ENCODE measurements at places on chromosomes 3 and 15. TPM values are rescaled to one million over a fixed set of nuclear protein-coding genes. Genes with fewer than 3 reads are reported as not detected.
A peak's percentile ranks its signal among the peaks of the same experiment; 100 is the strongest.

DNA sequence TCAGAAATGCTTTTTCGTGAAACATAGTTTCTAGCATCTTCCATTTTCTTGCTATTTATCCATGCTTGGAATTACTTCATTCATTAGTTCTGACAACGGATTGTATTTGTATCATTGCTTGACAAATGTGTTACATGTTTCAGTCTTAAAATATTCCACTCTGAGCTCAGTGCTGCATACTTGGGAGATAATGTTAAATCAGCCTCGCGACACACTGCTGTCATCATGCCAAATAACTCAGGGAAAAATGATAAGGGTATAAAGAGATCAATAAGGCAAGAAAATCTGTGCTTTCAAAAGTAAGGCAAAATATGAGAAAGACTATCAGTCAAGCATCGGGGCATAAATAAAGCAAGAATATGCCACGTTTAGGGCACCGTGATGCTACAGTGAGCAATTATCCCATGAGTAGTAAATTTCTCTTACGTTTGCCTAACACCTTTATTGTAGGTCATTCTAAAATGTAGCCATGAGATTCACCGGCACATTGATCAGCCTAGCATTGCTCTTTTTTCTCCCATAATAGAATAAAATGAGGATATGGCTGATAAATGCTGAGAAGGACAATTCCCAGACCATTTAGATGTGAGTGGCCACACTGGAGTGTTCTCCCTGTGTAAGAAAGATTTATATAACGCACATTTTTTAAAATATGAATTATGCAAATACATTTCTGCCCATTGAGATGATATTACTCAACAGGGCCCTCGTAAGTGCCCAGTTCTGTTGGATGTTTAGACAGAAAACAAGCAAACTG is 133.8 kb downstream of the RBMS3 start:
- DNase-seq: no peak
- no peak overlapping the region for H3K4me3 ChIP-seq
- no peak overlapping the region for H3K27ac ChIP-seq
- H3K4me1 ChIP-seq: no peaks in the 10 kb centered on the region
- H3K36me3 ChIP-seq: no peaks in the 10 kb centered on the region

- H3K4me1 ChIP-seq: no peaks in the 10 kb centered on the region
- H3K27ac ChIP-seq: no peak overlapping the region
- no peak for DNase-seq
- no peak overlapping the region for H3K4me3 ChIP-seq
- H3K36me3 ChIP-seq: no peaks in the 10 kb centered on the region
- no peaks in the 10 kb centered on the region for H3K27me3 ChIP-seq
These were observed 112.5 kb downstream of the ZIC1 start for GRCh38 chr3:147521646-147522045.

- DNase-seq: no peak
- H3K4me3 ChIP-seq: no peak overlapping the region
These were observed 485.7 kb upstream of the ZNF385D start for GRCh38 chr3:22236490-22237270.

GRCh38 chr15:97838606-97839210 is 121.8 kb upstream of the ARRDC4 start:
- DNase-seq: no peak
- no peaks in the 10 kb centered on the region for H3K27me3 ChIP-seq
- H3K36me3 ChIP-seq: no peaks in the 10 kb centered on the region
- H3K27ac ChIP-seq: no peak overlapping the region
- H3K4me3 ChIP-seq: no peak overlapping the region

GRCh38 chr3:192959773-192960172 is 42.1 kb upstream of the MB21D2 start:
- DNase-seq: no peak
- H3K27ac ChIP-seq: no peak overlapping the region
- no peaks in the 10 kb centered on the region for H3K4me1 ChIP-seq
- H3K36me3 ChIP-seq: no peaks in the 10 kb centered on the region

DNA sequence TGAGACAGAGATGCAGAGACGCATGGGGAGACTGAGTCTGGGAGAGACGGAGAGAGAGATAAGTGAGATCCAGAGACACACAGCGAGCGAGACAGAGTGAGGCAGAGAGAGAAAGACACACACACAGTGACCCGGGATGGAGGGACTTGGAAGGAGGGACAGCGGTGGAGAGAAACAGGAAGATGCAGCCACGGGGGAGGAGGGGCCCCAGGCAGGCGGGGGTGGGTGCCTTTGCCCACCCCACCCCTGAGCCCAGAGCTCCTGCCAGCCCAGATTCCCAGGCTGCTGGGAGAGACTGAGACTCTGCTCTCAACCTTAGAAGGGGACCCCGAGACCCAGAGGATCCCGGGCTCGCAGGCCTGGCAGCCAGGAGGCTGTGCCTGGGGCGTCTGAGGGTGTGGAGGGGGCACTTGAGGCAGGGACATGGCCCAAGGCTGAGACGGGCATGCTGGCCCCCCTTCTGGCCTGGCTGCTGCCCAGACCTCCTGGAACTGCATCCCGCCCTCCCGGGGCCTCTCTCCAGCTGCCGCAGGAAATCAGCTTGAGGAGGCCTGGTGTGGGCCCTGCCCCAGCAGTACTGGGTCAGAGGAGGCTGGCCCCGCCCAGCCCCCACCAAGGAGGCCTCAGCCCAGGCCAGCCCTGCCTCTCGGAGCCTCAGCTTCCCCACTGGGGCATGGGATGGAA is 18.1 kb downstream of the H1-8 start:
- no peaks in the 10 kb centered on the region for H3K36me3 ChIP-seq
- no peak overlapping the region for H3K4me3 ChIP-seq
- no peak overlapping the region for H3K27ac ChIP-seq
- H3K4me1 ChIP-seq: no peaks in the 10 kb centered on the region
- DNase-seq: no peak
- H3K27me3 ChIP-seq: no peaks in the 10 kb centered on the region

- no peak overlapping the region for H3K27ac ChIP-seq
- H3K4me1 ChIP-seq: no peaks in the 10 kb centered on the region
- no peaks in the 10 kb centered on the region for H3K27me3 ChIP-seq
- H3K36me3 ChIP-seq: no peaks in the 10 kb centered on the region
- no peak for DNase-seq
- no peak overlapping the region for H3K4me3 ChIP-seq
These were observed 352.6 kb upstream of the NDN start for GRCh38 chr15:24039683-24040082.

- H3K4me3 ChIP-seq: no peak overlapping the region
- DNase-seq: no peak
- H3K36me3 ChIP-seq: no peaks in the 10 kb centered on the region
- H3K27me3 ChIP-seq: no peaks in the 10 kb centered on the region
These were observed 42.7 kb upstream of the IL12A start for GRCh38 chr3:159945930-159946329.

GRCh38 chr3:181631901-181632300 is 79.8 kb upstream of the SOX2 start:
- H3K27me3 ChIP-seq: no peaks in the 10 kb centered on the region
- no peaks in the 10 kb centered on the region for H3K36me3 ChIP-seq
- H3K4me3 ChIP-seq: no peak overlapping the region
- H3K4me1 ChIP-seq: no peaks in the 10 kb centered on the region

DNA sequence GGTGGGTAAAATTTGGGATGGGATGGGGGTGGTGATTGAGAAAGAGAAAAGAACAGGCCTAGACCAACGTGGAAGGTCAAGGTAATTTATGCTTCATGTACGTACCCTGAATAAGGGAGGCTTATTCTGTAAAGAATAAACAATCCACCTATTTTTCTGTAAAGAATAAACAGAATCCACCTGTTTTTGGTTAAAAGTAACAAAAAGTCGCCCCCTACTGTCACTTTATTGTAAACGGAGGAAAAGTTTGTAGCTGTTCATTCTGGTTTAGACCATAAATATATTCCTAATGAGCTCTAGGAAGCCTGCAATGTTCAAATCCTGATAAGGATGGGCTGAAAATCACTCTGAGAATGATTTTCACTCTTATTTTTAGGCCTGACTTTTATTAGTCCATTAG is 23.5 kb upstream of the SQOR start:
- no peaks in the 10 kb centered on the region for H3K4me1 ChIP-seq
- H3K27ac ChIP-seq: no peak overlapping the region
- H3K36me3 ChIP-seq: peaks cover 18% of the 10 kb centered on the region
- no peak overlapping the region for H3K4me3 ChIP-seq

DNA sequence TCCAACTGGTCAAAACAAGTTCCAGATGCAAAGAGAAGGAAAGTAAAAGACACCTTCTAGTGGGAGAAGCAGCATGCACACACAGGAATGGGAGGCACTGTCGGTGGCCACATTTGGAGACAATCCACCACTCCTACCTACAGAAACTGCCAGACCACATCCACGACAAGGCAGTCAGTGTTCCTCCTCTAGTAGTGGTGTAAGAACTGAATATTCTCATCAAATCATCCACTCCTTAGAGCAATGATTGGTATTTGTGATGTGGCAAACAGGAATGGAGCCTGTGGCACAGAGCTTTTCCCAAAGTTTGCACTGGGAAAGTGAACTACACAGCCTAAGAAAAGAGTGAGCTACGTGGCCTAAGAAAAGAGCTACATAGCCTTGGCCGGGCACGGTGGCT is 5.1 kb upstream of the SPINT1 start:
- no peak overlapping the region for H3K27ac ChIP-seq
- no peaks in the 10 kb centered on the region for H3K36me3 ChIP-seq
- H3K27me3 ChIP-seq: peaks cover 19% of the 10 kb centered on the region

GRCh38 chr15:75455424-75455981 is 4.0 kb upstream of the SIN3A start:
- no peaks in the 10 kb centered on the region for H3K36me3 ChIP-seq
- H3K4me1 ChIP-seq: peaks cover 5% of the 10 kb centered on the region
- H3K4me3 ChIP-seq: peak overlapping the region; percentile 96
- no peaks in the 10 kb centered on the region for H3K27me3 ChIP-seq

GRCh38 chr15:74414603-74415338 is 19.0 kb downstream of the SEMA7A start:
- H3K36me3 ChIP-seq: peaks cover 27% of the 10 kb centered on the region
- H3K27ac ChIP-seq: no peak overlapping the region
- DNase-seq: no peak

DNA sequence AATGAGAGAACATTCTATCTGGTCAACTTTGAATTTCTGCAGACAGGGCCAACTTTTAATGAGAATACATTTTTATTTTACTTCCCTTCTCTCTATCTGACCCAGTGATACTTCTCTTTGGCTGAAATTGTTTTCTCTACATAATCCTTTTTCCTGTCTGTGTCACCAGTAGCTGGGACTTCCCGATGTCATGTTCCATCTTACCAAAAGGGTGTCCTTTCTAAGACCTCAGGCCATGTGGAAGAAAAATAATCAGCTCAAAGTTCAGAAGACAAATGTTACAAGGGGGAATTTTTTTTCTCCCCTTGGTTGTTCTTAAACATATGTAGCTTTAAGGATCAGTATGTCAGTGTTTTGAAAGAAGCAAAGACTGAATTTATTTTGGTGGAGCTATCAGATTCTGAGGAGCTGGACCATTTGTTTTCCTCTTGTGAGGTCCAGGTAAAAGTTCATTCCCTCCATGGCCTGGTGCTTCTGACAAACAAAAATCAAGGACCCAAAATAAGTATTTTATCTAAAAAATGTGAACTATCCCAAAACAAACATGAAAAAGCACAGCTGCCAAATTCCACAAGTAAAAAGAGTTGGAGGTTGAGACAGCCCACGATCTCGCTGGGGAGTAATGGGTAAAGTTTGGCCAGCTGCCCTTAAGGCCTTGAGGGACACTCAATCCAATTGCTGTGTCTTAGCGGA is 859.4 kb upstream of the NR2F2 start:
- no peaks in the 10 kb centered on the region for H3K36me3 ChIP-seq
- H3K27ac ChIP-seq: no peak overlapping the region
- H3K4me1 ChIP-seq: no peaks in the 10 kb centered on the region
- no peaks in the 10 kb centered on the region for H3K27me3 ChIP-seq
- DNase-seq: no peak

GRCh38 chr3:77160931-77161497 is 121.1 kb downstream of the ROBO2 start:
- H3K27ac ChIP-seq: no peak overlapping the region
- H3K27me3 ChIP-seq: no peaks in the 10 kb centered on the region
- DNase-seq: no peak

DNA sequence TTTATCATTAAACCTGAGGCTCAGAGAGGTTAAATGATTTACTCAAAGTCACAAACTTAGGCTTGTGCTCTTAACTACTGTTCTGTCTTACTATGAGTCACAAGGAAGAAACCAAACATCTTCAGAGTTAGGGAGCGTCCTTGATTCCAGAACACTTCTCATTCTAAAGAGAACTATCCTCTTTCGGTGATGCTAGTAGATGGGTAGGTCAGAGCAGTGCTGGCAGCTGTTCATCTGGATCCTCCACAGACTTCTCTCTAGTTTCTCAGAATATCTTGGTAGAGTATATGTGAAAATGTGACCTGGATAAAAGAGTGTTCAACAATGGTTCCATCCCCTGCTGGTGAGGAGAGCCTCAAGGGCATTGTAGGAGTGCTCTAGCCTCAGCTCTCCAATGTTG is 3.3 kb downstream of the ARL6IP5 start:
- H3K27me3 ChIP-seq: no peaks in the 10 kb centered on the region
- DNase-seq: no peak
- H3K4me3 ChIP-seq: peak overlapping the region; percentile 20
- peaks cover 4% of the 10 kb centered on the region for H3K4me1 ChIP-seq
- H3K27ac ChIP-seq: no peak overlapping the region

DNA sequence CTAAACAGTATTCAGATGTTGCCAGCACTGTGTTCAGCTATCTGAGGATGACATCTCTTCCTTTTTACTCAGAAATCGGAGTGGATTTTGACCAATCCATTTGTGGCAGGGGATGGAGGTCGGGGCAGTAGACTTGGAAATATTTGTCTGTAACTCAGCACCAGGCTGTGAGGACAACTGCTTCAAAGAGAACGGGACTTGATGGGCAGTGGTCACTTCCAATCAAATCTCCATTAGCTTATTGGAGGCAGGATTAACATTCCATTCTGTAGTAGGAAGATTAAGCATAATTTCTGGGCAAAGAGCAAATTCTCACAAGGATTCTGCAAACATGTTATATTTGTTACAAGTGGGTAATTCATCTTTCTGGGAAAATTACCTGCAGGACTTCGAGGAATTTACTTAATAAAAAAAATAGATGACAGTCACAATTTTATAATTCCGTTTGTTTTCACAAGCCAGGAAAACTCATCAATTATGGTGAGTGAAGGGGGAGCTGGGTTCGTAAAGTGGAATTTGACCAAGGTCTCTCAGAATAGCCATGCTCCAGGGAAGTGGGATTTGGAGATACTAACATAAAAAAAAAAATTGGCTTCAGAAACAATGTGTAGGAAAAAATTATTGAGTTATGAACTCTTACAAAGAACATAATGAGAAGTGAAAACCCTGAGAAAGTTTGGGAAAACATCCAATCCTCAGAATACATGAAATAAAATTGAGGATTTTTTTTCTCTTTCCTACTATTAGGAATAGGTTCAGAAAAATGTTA is 18.1 kb downstream of the CRABP1 start:
- H3K27ac ChIP-seq: no peak overlapping the region
- H3K4me3 ChIP-seq: no peak overlapping the region
- no peaks in the 10 kb centered on the region for H3K36me3 ChIP-seq
- H3K27me3 ChIP-seq: no peaks in the 10 kb centered on the region
- peak; percentile 88 for DNase-seq
- no peaks in the 10 kb centered on the region for H3K4me1 ChIP-seq

The PP2D1 gene
- total RNA-seq: not detected

The TEX9 gene
- total RNA-seq: 8.7 TPM

The GOLGA8S gene
- not detected for total RNA-seq

The RGMA gene
- total RNA-seq: 57.0 TPM

The CTDSPL gene
- 30.0 TPM for total RNA-seq

The TM6SF1 gene
- 1.9 TPM for total RNA-seq

The GOLGA8O gene
- total RNA-seq: not detected

The DUOXA2 gene
- not detected for total RNA-seq

The CNTN3 gene
- 2.7 TPM for total RNA-seq

Measured in endodermal cell (in vitro differentiated cells).